Esophagus mucosa (tissue), 1 donor: ENCODE measurements at places on chromosomes 2 and 18. TPM values are rescaled to one million over a fixed set of nuclear protein-coding genes. Genes with fewer than 3 reads are reported as not detected.

CXXC1 gene
- 31.4 TPM for total RNA-seq

- no peak for ATAC-seq
Measured at GRCh38 chr18:49164738-49165137, 214.0 kb upstream of the SMAD7 start.

GRCh38 chr18:644395-645004, 13.0 kb upstream of the TYMS start:
- no peak for ATAC-seq

- ATAC-seq = no peak
Measured at GRCh38 chr2:151780938-151781337, 46.7 kb upstream of the NEB start.

- no peak for ATAC-seq
Measured at GRCh38 chr18:13422541-13423147, 204.1 kb downstream of the LDLRAD4 start.

SH3BP4 gene
- 10.7 TPM for total RNA-seq

DNA sequence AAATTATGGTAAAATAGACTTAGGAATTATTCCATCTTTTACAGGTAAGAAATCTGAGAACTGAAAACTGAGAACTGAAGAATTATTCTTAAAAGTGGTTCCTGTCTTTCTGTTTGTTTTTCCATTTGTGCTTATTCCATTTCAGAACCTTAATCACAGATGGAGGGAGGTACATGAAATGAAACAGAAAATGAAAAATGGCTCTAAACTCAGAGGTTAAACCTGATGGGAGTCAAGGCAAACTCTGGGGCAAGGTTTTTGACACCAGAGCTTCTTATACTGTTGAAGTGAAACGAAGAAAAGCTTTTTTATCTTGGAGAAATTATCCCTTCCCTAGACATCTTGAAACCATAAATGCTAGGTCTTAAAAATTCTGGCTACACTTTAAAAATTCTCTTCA, 182.1 kb downstream of the ZNF804A start:
- no peak for ATAC-seq

- no peak for ATAC-seq
Measured at GRCh38 chr2:98710734-98711133, 20.2 kb downstream of the MGAT4A start.

PUS10 gene
- total RNA-seq = 3.4 TPM

GRCh38 chr2:100731535-100731981, 88.4 kb upstream of the NPAS2 start:
- ATAC-seq = peak; percentile 93

UGT1A5 gene
- total RNA-seq = 0.68 TPM

ANKRD23 gene
- total RNA-seq = 1.8 TPM

GRCh38 chr2:216159646-216160045, 50.5 kb downstream of the XRCC5 start:
- no peak for ATAC-seq

EFHD1 gene
- total RNA-seq = 1.1 TPM

SIX3 gene
- total RNA-seq = not detected
